ENCODE measurements at places on chromosomes 7 and 10.

DNA sequence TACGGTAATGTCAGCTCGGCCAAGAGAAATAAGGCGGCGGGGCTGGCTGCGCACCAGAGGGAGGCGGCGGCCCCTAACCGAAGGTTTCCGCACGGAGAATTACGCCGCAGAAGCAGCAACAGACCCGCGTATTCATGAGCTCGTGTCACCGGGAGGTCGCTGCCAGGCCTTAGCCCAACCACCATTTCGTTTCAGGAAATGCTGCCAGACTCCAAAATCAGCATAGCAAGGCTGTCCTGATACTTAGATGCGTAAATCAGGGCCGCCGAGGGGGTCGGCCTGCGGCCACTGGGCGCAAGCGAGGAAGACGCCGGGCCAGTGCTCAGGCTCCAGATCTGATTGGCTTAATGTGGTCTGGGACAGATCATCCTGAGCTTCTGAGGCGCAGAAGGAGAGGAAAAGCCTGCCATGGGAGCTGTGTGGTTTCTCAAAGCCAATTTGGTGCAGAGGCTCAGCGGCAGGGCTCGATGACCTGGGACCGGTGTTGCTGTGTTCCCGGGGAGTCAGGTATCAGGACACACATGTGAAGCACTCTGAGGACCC lies 247.9 kb downstream of the BAMBI start:
- DNase-seq, result no peak

DNA sequence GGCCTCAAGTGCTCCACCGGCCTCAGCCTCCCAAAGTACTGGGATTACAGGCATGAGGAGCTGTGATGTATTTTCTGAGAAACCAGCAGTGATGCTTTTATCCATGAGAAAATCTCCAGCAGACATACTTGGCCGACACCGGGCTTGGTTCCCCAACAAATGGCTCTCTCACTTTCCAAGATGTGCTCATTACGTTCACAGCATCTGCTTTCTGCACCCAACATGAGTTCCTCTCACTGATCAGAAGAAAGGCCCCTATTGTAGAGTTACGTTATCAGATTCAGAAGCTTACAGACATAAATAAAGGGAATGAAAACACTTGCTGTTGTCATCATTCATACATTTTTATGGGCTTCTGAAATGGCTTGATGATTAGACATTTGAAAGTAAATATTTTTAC lies 95.0 kb downstream of the CALD1 start:
- no peak for DNase-seq

DNA sequence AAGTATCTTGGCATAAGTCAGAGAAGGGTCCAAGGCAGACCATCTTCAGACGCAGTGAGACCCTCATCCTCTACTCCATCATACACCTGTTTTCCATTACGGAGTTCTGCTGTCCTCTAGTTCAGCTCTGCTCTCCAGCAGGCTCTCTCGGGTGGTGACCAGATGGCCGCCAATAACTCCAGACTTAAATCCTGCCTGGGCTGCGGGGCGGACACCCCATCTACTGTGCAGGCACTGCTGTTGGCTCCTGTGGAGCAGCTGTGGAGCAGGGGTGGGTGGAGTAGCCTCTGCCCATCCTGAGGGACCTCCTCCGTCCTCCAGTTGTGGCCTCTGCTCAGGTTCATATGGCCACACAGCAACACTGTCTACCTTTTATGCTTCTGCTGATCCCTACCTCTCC lies 608.1 kb downstream of the SDK1 start:
- no peak for DNase-seq

- DNase-seq, result no peak
Measured at GRCh38 chr10:123995461-123996131, 97.8 kb downstream of the CHST15 start.

DNA sequence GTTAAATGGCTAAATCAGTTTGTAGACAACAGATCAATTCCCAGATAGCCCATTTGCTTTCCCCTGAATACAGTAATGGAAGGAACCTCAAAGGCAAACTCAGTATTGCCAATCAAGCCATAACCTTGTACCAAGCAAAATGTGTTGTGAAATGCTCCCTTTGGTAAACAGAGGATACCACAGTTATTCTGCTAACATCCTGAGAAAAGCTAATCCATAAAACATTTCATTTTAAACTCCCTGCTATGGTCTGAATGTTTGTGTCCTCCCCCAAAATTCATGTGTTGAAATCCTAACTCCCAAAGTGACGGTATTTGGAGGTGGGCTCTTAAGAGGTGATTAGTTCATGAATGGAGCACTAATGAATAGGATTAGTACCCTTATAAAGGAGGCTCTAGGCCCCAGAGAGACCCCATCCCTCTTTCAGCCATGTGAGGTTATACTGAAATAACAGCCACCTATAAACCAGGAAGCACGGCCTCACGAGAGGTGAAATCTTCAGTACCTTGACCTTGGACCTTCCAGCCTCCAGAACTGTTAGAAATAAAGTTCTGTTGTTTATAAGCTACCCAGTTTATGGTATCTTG lies 89.3 kb upstream of the RNF148 start:
- no peak for DNase-seq

DNA sequence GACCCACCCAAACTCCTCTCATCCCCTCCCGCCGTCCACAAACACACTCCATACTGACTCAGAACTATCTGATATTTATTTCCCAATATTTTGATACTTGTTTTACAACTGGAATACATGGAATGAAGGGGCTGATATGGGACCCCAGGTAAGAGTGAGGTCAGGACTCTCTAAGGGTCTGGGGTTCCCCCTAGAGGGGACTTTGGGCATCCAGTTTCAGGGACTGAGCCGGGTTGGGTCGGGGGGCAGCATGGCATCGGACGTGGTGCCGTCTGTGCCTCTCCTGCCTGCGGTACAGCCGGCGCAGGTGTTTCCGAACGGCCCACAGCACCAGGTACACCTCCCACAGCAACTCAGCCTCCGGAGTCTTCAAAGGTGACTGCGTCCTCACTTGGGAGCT lies 7.5 kb downstream of the SPACDR start:
- no peak for DNase-seq
